ENCODE measurements at places on chromosomes 12 and 14. TPM values are rescaled to one million over a fixed set of nuclear protein-coding genes. Genes with fewer than 3 reads are reported as not detected.

ZNF10 gene
- total RNA-seq = 3.1 TPM

PIP4K2C gene
- 39.2 TPM for total RNA-seq

ANO4 gene
- not detected for total RNA-seq

GPR68 gene
- not detected for total RNA-seq

DNA sequence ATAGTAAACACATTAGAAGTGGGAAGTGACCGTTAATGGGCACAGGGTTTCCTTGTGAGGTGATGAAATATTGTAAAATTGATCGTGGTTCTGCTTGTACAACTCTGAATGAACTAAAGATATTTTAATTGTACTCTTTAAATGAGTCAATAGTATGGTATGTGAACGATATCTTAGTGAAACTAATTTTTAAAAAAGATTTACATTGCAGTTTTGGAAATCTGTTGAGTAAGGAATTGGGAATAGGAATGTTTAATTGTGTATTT is 1.7 kb downstream of the ZNF410 start:
- no peak for DNase-seq

GRCh38 chr14:92464716-92465115 is 48.9 kb upstream of the RIN3 start:
- no peak for DNase-seq

DNA sequence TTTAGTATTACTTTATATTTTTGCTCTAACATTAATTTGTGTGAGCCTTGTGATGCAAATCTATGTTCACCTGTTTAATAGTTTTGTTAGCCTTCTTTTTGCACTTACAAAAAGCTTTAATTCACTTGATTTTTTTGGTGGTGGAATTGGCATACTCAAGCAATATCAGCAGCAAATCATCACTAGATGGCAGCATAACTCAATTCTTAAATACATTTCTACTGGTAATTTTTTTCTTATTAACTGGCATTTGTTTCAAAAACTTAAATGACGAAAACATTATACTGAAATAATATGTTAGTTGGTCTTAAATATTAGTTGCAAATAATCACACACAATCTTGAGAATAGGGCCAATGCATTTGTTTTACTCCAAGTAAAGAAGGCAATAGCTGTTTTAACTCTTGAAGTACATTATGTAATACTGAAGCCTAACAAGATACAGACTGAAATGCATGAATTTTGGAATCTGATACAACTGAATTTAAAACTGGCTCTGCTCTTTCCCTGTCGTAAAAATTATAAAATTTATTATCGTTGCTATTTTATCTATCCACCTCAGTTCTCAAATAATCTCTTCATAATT is 151.5 kb downstream of the ATXN7L3B start:
- peak; percentile 49 for DNase-seq

DNA sequence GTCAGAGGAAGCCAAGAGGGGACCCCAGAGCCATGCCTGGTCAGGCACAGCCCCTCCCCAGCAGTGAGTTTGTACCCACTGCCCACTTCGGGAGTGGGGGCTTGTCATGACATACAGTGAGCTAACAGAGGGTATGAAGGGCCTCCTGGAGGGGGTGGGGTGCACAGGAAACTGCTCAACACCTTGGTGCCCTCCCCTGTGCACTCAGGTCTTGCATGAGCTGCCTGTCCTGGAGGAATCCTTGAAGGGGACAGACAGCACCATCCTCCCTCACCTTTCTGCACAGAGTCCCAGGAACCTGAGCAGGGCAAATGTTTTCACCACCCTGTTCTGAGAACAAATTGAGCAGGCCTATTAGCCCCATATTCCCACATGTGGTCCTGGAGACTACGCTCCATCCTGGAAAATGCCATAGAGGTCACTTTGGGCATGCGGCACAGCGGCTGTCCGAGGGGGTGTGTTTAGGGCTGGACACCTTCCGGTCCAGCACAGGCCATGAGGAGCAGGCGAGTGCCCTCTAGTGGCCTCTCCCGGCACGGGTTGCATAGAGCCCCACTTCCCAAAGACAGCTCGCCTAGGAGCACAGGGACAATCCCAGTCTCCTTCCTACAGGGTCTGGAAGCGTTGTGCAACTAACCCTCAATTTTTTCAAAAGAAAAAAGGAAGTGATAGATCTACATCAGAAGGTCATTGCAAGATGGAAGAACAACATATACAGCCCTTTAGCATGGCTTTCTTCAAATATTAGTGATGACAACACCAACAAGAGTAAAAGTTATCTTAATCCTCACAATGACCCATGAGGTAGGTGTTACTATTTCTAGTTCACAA is 31.9 kb upstream of the ZFP36L1 start:
- peak; percentile 53 for DNase-seq

DNA sequence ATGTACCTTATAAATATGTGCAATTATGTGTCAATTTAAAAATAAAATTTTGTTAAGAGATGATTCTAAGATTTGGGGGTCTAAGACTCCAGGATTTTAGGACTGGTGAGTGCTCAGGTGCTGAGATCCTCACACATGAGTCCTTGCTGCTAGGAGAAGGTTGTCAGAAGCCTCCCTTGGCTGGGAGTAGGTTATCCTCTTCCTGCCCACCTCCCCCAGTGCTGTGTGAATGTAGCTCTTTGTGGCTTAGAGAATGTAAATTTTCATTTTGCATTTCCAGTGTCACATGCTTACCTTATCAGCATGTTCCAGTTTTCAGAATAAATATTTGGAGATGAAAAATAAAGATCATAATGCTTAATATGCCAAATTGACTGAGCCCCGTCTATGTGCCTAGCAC is 114.2 kb upstream of the MDM1 start:
- DNase-seq = no peak

SOAT2 gene
- total RNA-seq = not detected

GRCh38 chr14:23538785-23539184 is 12.8 kb downstream of the ZFHX2 start:
- DNase-seq = no peak

- DNase-seq = no peak
Observed at GRCh38 chr14:91378930-91379578, 38.6 kb downstream of the CCDC88C start.

GRCh38 chr14:90797451-90797850 is 18.8 kb downstream of the TTC7B start:
- DNase-seq = no peak

SLC38A4 gene
- total RNA-seq = not detected
